ENCODE measurements at places on chromosomes 4 and X.
A peak's percentile ranks its signal among the peaks of the same experiment; 100 is the strongest.

DNA sequence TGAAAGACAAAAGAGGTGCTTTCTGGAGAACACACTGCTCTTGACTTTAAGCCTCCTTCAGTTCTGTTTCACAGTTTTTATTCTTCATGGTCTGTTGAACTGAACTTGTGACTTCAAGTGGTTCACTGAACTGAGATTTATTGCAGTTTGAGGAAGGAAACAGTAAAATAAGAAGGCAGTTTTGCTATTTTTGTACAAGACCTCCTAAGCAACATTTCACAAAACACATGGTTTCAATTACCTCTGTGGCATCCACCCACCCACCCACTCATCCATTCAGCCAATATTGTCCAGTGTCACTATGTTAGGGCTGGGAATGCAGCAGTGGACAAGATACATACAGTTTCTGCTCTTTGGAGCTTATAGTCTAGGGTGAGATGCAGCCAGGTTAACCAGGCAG is 131.3 kb downstream of the IL1RAPL2 start:
- DNase-seq: no peak

- no peak for DNase-seq
Observed at GRCh38 chr4:73068491-73069337, 802 bp downstream of the COX18 start.

- DNase-seq: peak; percentile 99
Observed at GRCh38 chr4:128241425-128241913, 46.1 kb downstream of the PGRMC2 start.

DNA sequence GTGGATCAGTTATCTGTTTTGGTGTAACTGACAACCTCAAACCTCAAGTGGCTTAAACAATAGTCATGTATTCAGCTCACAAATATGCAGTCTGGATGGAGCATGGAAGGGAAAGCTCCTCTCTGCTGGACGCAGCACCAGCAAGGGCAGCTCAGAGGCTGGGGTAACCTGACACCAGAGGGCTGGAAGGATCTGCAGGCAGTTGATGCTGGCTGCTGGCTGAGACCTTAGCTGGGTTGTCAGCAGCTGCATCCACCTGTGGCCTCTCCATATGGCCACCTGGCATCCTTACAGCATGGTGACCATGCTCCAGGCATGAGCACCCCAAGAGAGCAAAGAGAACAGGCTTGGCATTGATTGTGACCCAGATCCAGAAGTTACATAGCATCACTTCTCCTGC is 46.7 kb downstream of the ENPP6 start:
- DNase-seq: peak; percentile 30

GRCh38 chrX:34810916-34811315 is 131.7 kb upstream of the FAM47B start:
- DNase-seq: peak; percentile 24

- DNase-seq: no peak
Observed at GRCh38 chr4:78031417-78031950, 25.6 kb upstream of the FRAS1 start.

GRCh38 chr4:177384856-177385397 is 57.3 kb downstream of the AGA start:
- DNase-seq: no peak

GRCh38 chr4:183801457-183802165 is 103.5 kb upstream of the STOX2 start:
- DNase-seq: no peak

DNA sequence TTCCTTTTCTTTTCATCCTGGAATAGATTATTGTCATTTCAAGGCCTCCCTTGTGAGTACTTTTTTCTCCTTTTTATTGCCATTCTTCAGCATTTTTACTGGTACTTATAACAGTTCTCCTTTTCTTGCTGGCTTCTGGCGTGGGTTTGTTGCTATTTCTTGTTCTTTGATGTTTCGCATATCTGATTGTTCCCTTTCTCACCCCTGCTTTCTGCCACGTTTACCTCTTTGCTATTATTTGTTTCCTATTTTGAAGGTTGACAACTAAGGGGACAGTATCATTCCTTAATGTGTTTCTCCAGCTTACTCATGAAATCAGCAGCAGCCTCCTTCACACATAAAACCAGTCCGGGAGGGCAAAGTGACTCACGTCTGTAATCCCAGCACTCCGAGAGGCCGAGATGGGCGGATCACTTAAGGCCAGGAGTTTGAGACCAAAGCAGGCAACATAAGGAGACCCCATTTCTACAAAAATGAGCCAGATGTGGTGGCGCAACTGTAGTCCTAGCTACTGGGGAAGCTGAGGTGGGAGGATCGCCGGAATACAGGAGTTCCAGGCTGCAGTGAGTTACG is 72.6 kb downstream of the DMD start:
- DNase-seq: peak; percentile 33

GRCh38 chr4:7831330-7831729 is 108.3 kb downstream of the AFAP1 start:
- peak; percentile 81 for DNase-seq

DNA sequence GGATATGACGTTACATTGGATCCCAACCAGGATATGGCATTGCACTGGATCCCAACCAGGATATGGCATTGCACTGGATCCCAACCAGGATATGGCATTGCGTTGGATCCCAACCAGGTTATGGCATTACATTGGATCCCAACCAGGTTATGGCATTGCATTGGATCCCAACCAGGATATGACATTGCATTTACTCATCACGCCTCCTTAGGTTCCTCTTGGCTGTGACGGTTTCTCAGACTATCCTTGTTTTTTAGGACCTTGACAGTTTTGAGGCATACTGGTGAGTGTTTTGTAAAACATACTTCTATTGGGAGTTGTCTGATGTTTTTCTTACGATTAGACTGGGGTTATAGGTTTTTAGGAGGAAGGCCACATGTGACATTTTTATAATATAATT is 5.4 kb upstream of the ACSL1 start:
- DNase-seq: no peak

GRCh38 chr4:183170894-183171293 is 71.8 kb downstream of the WWC2 start:
- no peak for DNase-seq

GRCh38 chr4:1276984-1277383 is 12.7 kb upstream of the MAEA start:
- DNase-seq: no peak

DNA sequence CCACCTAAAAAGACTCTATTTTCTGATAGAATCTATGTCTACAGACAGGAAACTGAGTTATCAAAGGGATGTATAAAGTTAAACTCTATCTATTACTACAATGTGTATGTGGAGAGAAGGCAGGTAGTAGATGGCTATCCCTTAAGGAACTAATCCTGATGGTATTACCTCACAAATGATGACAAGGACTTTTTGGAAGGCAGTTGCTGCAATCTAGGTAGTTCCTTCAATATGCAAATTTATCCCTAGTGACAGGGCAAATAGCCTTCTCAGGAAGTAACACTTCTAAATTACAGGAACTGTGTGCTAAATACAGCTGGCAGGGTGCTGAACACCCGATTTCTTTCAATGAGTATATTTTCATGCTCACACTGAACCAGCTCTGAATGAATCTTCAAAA is 177.4 kb downstream of the COL25A1 start:
- no peak for DNase-seq

DNA sequence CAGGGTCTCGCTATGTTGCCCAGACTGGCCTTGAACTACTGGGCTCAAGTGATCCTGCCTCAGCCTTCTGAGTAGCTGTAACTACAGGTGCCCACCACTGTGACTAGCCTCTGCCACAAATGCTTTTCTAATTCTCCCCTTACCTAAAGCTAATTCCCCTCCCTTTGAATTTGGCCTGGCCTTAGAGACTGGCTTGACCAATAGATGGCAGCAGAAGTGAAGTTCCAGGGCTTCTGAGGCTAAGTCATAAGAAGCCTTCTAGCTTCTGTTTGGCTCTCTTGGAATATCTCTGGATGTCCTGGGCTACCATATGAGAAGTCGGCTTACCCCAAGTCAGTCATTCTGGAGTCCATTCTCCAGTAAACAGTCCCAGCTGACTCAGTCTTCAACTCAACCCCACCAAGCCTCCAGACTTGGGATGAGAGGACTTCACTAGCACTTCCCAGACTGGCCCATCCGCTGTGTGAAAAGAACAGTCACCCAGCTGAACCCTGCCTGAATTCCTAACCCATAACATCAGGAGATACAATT is 61.0 kb downstream of the HPRT1 start:
- DNase-seq: no peak

GRCh38 chrX:68185161-68185560 is 248.1 kb downstream of the OPHN1 start:
- DNase-seq: no peak

DNA sequence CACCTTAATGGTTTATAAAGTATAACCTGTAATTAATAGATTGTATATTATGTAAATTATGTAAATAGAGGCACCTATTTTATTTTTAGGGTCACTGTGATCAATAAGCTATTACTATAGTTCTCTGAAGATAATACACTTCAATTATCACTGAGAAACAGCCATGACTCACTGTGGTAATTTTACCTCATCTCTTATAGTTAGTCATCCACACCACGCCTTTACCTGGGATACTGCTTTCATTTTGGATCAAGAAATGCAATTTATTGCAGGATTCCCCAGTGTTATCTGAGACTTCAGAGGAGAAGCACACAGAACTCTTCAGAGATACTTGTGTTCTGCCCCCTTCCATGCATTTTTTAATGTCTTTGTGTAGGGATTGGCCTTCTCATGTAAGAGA is 348.1 kb upstream of the ATOH1 start:
- no peak for DNase-seq

DNA sequence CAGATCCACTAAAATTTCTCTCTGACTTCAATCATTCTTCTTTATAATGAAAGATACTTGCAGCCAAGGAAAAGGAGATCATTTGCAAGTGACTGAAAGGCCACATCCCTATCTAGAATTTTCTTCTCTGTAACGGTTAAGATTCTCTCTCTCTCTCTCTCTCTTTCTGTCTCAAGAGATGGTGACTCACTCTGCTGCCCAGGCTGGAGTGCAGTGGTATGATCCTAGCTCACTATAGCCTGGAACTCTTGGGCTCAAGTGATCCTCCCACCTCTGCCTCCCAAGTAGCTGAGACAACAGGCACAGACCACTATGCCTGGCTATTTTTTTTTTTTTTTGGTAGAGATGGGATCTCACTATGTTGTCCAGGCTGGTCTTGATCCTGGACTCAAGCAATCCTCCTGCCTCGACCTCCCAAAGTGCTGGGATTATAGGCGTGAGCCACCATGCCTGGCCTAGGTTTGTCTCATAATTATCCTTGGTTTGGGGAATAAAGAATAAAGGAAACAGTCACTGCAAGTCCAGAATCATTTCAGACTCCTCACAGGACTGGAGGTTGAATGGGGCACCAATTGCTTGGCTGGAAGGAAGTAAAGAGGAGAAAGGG is 33.3 kb upstream of the GALNT7 start:
- DNase-seq: peak; percentile 23

DNA sequence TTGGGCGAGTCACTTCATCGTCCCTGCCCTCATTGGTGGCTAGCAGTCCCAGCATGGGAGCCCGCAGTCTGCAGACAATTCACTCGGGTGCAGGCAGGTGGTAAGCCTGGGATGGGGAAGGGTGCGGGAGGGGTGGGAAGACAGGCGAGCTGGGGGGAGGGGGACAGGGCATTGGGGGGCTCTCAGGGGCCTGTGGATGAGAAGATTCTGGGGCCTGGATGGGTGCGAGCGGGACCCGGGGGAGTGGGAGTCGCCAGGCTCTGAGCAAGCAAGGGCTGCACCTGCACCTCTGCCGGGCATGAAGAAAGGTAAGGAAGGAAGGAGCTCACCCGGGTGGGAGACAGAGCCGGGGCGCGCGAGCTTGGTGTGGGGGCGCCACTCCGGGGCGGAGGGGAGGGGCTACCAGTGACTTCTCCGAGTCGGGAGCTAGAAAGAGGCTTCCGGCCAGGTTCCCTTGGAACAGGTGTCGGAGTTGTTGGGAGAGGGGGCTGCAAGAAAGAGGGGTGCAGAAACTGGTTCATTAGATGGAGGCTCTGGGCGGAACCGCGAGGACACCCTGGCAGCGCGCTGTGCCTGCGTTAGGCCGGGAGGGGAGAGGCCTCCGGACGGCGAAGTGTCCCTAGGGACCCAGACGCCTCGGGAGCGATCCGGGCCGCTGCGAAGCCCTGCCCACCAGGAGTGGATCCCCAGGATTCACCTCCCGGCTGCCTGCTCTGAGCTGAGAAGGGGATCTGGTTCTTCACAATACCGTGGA is 103.4 kb upstream of the PDLIM3 start:
- no peak for DNase-seq

DNA sequence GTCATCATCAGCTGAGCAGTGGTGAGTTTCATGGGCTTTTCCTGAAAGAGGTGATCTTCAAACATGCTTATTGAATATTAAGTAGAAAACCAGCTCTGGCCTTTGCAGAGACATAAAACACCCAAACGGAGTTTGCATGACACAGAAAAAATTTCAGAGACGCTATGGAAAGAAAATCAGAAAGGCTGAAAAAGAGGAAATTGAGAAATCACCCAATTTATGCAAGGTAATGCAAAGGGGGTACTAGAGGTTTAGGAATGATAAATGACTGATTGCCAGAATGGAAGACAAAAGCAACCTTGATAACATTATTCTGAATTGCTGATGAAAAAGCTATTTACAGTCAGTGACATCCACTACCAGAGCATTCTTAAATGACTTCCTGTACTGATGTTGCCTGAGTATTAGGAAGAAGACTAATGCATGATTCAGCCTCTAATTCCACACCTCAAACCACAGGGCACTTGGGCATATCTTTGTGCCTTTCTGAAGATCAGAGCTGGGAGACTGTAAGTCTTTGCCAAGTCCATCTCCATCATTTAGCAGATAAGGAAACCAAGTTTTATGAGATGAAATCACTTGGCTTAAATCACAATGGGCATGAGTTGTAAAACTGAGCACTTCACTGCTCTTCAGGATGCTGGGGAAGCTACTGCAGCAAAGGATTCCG is 565.7 kb downstream of the PPARGC1A start:
- no peak for DNase-seq

DNA sequence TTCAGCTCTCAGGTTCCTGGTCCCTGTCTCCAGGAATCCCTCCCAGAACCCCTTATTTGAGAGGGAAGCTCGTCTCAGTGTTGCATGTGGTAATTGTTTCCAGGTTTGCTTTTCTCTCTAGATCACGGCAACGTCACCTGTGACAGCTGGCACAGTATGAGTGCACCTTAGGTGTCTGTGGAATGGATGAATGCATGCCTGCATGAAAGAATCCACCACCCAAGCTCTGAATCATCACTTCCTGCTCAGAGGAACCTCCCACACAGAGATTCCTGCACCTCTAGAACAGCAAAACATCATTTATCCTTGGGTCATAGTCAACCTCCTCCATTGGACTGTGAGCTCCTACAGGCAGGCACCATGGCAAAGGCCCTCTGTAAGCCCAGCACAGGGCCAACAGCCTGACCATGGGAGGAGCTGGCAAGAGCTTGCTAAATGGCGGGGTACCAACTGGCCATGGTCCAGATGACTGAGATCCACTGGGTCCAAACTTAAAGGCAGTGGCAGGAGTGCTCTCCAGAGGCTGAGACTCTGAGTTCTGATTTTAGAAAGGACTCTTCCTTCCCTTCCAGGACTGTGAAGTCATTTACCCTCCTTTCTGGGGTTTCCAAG is 116.2 kb downstream of the SLC2A9 start:
- DNase-seq: no peak

DNA sequence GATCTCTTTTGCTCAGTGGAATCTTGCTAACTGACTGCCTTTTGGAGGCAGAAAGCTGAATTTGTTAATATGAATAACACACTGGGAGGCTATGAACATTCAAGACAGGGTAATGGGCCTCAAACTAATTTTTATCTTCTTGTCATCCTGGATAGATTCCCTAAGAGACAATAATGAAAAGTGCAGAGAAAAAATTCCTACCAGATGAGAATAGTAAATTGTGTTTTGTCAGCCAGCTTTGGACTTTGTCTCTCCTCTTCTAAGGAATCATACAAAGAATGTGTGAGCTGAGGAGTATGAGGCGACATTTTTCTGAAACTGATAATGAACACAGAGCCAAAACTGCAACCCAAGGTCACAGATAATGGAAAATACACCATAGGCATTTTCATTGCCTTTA is 649.3 kb downstream of the IQCM start:
- no peak for DNase-seq

Data from skeletal muscle cell (primary cell).